Mucosa of descending colon (tissue), 3 donors: ENCODE measurements at places on chromosomes 13 and 19. TPM values are rescaled to one million over a fixed set of nuclear protein-coding genes. Genes with fewer than 3 reads are reported as not detected.

CERS1 gene
- 0.17 TPM for total RNA-seq

FUT1 gene
- 1.5 TPM for total RNA-seq

LGI4 gene
- total RNA-seq: 31.1 TPM

DNA sequence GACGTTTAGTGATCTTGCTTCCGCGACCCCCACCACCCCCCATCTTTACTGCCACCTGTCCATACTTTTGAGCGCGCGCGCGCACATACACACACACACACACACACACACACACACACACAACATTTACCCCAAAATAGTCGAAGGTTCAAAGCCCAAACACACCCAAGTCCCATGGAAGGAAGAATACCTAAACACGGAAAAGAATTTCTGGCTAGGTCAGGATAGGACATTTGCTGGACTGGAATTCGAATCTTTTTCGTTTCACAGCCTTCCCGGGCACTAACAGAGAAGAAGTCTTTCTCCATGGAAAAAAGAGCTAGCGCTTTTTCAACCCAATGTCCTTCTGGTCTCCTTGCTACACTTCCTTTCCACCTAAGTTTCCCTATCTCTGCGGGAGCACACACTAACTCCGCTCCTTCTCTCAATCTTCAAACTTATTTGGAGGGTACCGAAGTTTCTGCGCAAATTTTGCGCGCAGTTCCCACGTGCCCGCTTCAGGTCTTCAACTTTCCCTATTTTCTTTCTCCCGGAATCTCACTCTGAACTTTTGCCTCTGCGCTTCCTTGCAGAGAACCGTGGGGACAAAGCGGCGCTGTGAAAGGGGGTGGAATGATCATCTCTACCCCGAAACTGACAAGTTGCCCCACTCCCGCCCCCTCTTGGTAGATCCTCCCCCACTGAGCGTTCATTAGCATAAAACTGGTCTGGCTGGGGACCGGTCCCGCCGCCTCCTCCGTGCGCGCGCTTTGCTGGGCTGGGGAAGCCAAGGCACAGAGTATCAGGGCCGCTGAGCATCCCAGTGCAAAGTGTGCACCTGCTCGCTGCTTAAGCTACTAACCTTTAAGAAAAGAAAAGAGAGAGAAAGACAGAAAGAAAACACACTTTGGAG is 2.7 kb downstream of the DACH1 start:
- peak; percentile 87 for DNase-seq

GRCh38 chr13:73240193-73240592 is 181.4 kb downstream of the KLF5 start:
- DNase-seq: no peak

DNA sequence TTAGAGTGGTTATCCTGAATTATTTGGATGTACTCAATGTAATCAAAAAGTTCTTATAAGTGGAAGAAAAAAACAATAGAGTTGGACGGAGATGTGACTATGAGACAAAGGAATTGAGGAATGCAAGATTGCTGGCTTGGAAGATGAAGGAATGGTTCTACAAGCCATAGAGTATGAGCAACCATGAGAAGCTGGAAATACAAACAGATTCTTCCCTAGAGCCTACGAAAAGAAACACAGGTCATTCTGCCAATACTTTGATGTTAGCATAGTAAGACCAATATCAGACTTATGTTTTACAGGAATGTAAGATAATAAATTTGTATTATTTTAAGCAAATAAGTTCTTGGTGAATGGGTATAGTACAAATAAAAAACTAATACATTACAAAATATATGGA is 249.2 kb downstream of the DIAPH3 start:
- no peak for DNase-seq

DNA sequence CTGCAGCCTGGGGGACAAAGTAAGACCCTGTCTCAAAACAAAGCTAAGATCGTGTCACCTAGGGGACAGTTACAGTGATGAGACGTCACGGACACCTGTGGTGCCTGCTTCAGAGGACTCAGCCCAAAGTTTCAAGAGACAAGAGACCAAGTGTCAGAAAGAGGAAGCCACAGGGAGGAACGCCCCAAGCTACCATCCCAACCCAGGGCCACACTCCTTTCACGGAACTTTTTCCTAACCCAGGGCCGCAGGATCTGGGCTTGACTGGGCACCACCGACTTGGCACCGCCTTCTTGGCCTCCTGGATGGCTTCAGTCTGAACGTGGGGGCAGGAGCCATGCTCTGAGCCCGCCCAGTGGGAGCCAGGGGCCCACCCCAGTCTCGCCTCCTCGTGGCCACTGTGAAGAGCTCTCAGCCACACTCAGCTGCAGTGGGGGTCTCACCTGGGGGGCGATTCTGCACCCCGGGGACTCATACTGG is 8.5 kb downstream of the MOB3A start:
- DNase-seq: no peak

- no peak for DNase-seq
These were observed 86.1 kb upstream of the TM9SF2 start for GRCh38 chr13:99415014-99415650.

- peak; percentile 47 for DNase-seq
These were observed 5.5 kb downstream of the PDE4C start for GRCh38 chr19:18220632-18221275.

DNA sequence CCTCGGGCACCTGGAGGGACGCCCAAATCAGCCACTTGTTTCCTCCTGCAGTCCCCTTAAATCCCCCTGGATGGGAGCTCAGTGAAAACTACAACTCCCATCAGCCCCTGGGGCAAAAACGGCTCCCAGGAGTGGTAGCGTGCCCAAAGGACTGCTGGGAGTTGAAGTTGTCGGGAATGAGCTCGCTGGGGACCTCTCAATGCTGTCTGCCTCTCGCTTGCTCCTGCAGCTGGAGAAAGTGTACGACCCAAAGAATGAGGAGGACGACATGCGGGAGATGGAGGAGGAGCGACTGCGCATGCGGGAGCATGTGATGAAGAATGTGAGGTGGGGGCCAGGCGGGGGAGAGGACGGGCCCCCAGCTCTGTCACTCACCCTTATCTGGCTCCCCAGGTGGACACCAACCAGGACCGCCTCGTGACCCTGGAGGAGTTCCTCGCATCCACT is 14.7 kb upstream of the DHDH start:
- no peak for DNase-seq

DNA sequence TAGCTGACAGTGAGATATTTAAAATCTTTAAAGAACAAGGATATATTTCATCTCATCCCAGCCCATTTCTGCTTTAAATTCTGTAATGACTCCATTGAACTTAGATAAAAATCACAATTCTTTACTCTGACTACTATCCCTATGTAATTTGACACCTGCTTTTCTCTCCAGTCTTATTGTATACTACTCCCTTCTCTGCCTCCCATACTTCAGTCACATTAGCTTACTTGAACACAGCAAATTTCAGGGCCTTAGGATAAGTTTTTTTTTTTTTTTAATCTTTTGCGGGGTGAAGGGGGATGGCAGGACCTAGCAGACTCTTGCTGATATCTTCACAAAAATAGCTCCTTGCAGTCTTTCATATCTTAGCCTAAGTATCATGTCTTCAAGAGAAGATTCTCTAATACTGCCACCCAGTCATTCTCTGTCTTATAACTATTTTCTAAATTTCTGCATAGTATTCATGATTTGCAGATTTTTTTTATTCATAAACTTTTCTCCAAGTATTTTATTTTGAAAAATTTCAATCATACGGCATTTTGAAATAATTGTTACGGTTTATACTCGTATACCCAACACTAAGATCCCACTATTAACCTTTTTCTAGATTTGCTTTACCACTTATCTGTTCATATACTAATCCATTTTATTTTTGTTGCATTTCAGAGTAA is 151.4 kb downstream of the PCCA start:
- no peak for DNase-seq

- DNase-seq: no peak
These were observed 46.7 kb upstream of the ZNF30 start for GRCh38 chr19:34880034-34880433.

- no peak for DNase-seq
These were observed 20.5 kb downstream of the SMARCA4 start for GRCh38 chr19:10981252-10981895.

DNA sequence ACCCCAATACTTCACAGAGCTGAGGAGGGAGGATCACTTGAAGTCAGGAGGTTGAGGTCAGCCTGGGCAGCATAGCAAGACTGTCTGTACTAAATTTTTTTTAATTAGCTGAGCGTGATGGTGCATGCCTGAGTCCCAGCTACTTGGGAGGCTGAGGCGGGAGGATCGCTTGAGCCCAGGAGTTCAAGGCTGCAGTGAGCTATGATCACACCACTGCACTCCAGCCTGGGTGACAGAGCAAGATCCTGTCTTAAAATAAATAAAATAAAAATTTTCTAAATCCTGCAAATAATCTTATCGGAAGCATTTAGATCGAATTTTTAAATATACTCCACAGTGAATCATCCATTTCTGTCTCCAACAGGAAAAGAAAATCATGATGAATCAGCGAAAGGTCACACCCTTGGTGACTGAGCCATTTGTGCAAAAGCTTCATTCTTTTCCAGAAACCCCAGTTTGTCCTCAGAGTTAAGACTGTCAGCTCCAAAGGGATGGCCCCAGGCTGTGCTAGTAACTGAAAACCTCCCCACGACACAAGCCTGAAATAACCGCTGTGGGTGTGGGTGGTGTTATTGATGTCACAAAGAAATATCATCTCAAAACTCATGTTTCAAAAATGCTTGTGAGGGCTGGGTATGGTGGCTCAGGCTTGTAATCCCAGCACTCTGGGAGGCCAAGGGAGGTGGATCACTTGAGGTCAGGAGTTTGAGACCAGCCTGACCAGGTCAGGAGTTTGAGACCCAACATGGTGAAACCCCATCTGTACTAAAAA is 167.6 kb downstream of the PTPRS start:
- no peak for DNase-seq

- DNase-seq: no peak
These were observed 6.3 kb downstream of the TEAD2 start for GRCh38 chr19:49355909-49356353.

- no peak for DNase-seq
These were observed 800.7 kb upstream of the SLITRK5 start for GRCh38 chr13:86870444-86870843.
